Astrocyte (in vitro differentiated cells and primary cell): ENCODE measurements at places on chromosomes 2 and 18.

- DNase-seq: no peak
Observed at GRCh38 chr2:208099682-208100470, 24.4 kb downstream of the CRYGD start.

DNA sequence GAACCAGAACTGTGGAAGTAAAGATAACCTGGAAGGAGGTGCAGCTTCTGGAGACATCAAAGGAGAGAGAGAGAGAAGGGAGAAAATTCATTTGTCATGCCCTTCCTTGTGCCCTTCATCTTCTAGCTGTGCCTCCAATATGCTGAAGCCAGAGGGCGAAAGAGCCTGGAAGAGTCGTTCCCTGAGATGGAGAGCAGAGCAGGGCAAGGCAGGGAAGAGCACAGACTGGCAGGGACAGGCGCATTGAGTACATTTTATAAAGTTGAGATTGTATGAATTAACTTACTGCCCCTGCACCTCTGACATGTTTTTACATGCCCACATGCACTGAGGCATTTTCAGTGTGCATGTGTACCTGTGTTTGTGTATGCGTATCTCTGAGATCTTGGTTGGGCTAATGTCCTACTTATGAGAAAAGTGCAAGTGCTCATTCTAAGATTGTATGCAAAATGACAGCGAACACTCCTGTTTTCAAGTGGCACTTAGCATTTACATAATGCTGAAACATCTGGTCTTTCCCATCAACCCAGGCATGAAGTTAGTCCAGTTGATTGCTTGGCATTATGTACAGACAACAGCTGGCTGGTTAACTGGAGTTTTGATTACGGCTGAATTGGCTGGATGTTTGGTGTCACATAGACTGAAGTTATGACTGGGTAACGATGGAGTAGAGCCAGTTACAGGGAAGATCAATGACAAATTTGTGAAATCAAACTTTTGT is 23.7 kb upstream of the MMADHC start:
- no peak for DNase-seq

DNA sequence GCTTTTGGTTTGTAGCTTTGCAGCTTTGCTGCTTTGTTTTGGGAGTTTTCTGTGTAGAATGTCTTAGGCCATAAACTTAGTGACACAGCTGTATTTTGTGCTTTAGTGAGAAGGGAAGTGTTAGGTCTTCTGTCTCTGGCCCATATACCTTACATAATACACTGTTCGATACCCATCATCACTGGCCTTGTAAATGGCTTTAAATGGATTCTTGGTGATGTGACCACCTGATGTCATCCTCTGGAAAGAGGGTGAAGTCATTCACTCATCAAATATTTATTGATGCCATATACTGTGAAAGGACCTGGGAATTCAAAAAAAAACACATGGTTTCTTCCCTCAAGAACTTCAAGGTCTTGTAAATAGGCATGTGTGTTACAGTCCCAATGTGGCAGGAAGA is 18.9 kb upstream of the SCYGR2 start:
- DNase-seq: no peak

- DNase-seq: no peak
Observed at GRCh38 chr2:98240786-98241398, 105.4 kb upstream of the CNGA3 start.

- peak; percentile 14 for DNase-seq
Observed at GRCh38 chr2:190911813-190912212, 31.2 kb downstream of the GLS start.

DNA sequence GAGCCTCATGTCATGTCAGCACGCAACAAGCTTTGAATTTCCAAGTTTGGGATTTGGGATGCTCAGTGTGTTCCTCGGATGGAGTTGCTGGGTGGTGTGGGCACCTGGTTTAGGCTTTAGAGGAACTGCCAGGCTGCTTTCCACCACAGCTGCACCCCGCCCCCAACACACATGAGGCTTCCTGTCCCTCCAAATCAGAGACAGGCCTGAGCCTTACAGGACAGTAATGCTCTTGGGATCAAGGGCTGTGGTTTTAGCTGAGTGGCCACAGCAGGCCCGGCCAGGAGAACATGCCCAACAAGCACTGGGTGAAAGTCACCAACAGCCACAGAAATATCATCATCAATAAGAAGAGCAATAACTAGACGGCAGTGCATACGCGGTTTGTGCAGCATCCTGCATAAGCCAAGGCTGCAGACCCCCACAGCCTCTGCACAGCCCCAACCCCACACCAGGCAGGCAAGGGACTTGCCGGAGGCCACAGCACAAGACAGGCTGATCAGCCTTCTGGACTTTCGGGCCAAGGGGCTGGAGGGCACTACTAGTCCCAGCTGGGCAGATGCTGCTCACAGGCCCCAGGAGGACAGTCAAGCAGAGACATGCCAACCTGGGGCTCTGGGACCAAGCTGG is 29.7 kb upstream of the GPC1 start:
- DNase-seq: no peak

GRCh38 chr2:148301362-148301761 is 280.5 kb downstream of the MBD5 start:
- no peak for DNase-seq

- DNase-seq: no peak
Observed at GRCh38 chr2:160440888-160441287, 52.7 kb downstream of the RBMS1 start.

DNA sequence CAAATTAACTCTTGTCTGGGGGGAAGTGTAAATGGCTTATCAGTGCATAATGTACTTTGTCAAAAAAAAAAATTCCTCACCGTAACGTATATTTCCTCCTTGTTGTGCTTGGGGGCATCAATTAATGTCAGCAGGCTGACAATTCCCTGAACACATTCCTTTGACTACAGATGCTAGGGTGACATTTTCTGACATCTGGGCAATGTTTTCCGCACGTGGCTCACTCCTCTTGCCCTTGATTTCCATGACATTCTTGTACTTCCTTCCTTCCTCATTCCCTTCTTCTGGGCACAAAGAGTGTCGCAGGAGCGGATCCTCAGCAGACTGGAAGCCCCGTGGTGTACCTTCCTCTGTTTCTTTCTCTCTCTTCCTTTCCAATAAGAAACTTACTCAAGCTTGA is 173.7 kb downstream of the SP3 start:
- DNase-seq: no peak

- no peak for DNase-seq
Observed at GRCh38 chr18:69838620-69839411, 108.9 kb downstream of the CD226 start.
